ENCODE measurements at places on chromosomes 1 and 21. TPM values are rescaled to one million over a fixed set of nuclear protein-coding genes. Genes with fewer than 3 reads are reported as not detected.

DNA sequence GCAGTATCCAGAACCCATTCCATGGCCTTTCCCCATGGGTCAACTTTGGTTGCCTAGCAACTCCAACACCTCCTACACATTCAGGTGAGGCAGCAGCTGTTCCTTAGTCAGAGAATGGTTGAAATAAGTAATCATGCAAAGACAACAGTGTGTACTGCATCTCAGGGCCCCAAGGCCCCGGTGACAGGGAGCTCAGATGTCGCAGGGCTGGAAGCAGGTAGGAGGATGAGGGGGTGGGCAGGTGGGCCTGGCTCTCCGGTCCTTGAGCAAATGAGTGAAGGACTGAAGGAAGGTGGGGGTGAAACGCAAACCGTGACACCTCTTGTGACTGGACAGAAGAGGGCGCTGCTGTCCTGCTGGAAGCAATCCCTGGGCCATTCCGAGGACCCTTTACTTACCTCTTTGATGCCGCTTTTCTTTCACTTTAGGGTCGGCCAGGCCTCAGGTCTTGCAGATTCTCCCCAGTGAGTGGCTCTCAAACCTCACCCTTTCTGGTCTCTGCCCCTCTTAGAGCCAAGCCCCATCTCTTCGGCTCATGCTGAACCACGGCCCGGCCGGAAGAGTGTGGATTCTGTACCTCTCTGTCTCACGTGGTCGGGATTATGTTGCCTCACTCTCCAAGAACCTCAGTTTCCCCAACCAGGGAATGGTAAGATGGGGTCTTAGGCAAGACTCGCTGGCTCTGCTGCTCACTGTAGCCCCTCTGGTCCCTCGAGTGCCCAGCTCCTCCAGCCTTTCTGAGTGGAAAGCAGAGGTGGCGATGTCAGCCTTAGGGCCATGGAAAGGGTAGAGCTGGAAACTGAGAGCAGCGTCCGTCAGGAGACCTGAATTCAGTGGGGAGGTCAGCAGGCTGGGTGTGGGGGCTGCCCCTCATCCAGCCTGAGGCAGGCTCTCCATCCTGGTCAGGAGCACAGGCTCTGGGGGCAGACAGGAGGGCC lies 5.6 kb upstream of the KCNA10 start:
- peak; percentile 24 for DNase-seq

- DNase-seq = no peak
These were observed 45.5 kb downstream of the TP73 start for GRCh38 chr1:3697810-3698209.

GRCh38 chr1:159214149-159214760 lies 9.6 kb downstream of the ACKR1 start:
- peak; percentile 31 for DNase-seq

DNA sequence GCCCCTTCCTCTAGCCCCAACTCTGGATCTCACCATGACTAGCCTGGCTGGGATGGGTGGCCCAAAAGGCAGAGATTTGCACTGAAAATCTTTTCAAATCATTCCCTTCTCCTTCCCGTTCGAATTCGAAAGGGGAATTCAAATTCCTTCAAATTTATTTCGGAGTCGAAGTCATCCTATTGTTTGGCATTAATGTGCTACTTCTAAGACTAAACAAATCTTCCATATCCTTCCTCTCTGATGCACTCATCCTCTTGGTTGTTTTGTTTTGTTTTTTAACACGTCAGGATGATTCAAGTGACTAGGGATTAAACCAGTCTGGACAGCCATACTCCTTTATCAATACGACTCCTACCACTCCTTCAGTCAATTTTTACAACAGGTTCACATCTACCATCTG lies 95.5 kb upstream of the SGIP1 start:
- no peak for DNase-seq

DNA sequence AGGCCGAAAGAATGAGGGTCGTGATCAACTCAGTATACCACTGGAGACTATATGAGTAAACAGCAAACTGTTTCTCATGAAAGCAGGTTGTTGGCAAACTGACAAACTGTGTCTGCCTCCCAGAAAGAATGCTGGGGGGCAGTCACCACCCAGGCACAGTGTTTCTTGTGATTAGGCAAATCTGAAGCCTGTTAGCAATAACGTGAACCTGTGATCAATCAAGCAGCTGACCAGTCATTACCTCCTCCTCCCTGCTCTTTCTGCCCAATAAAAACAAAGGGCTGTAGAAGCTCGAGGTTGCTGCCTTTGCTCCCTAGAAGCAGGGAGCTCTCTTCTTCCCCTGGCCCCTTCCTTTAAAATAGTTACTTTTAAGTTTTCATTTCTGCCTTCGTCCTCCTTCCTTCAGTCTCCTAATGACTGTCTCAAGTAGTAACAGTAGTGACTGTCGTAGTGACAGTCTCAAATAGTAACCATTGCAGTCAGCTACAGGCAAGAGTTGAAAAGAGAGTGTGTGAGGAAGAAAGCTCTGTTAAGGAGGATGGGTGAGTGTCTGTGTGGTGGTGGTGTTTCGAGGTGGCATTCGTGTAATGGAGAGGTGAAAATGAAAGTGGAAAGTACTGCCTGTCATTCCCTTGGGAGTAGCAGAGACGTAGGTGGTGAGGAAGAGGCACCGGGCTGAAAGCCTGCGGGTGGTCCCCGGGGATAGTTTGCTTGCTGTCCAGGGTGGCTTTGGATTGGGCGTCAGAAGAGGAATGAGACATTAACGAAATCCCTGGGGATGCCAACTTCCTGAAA lies 14.5 kb downstream of the HHAT start:
- DNase-seq = no peak

The GJC2 gene
- 0.70 TPM for polyA plus RNA-seq

The COA7 gene
- 14.9 TPM for polyA plus RNA-seq

The MYCL gene
- polyA plus RNA-seq = 2.9 TPM

DNA sequence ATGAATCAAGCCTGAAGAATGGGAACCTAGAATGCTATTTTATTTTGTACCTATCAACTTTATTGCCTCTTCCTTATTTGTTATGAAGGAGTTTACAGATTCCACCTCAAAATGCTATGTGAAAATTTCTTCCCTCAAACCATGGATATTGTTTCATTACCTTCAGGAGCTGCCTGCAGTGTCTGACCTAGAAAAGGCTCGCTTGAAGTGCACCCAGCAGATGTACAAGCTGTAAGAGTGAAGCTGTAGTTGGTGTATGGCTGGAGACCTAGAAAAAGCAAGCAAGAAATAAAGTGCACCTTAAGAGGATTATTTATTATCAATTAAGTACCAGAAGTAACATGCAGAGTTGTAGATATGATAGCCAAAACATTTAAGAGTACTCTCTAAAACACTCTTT lies 199.4 kb downstream of the KCTD3 start:
- no peak for DNase-seq

DNA sequence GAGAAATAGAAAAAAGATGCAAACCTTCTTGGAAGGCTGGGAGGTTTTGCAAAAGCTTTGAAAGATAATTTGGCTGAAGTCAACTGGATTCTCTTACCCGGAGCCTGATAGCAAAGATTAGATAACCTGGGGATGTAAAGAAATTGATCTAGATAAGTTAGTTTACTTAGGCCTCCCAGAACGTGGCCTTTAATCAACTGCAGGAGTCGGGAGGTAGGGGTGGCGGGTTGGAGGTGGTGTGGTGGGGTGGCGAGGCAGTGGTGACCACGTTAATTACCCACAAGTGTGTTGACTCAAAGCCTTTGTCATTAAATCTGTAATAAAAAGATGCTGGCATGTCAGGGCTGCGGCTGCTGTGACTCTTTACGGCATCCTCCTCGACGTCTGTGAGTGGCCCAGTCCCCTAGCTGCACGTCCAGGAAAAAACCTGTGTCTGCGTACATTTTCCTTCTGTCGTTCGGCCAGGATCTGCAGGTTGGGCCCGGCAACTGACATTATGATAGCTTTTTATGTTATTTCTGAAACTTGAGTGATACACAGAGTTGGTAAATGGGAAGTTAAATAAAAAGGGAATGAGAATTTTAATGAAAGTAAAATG lies 51.1 kb upstream of the B3GALT2 start:
- no peak for DNase-seq

The LMX1A gene
- 1.6 TPM for polyA plus RNA-seq

DNA sequence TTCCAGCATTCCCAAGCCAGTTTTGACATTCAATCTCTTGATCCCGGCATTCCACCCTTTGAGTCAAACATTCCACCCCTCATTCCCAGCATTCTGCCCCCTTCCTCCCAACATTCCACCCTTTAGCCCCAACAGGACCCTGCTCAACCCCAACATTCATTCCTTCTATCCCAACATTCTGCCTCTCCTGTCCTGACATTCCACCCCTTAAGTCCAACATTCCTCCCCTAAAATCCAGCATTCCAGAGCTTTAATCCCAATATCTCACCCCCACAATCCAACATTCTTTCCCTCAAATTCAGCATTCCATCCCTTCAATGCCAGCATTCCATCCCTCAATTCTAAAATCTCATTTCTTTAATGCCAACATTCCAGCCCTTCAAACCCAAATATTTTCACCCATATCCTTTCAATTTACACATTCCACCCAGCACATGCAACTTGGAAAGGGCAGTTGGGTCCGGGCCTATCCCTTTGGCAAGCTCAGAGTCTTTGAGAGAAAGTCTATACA lies 22.9 kb downstream of the DDX20 start:
- no peak for DNase-seq

DNA sequence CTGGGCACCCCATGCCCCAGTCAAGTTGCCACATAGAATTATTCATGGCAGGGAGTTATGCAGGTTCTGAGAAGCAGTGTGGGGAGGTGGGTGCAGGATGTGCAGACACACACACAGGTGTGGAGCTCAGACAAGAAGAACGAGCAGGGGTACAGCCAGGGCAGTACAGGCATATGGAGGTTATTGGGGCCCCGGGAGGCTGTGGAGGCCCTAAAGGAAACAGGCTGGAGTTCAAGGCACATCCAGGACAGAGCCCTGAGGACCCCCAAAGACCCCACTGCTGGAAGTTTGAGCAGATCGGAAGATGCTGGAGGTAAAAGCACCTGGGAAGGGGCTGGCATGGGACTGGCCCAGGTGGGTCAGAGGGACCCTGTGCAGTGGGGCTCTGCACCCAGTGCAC lies 171.3 kb downstream of the PSMG1 start:
- DNase-seq = no peak

GRCh38 chr1:231122143-231122542 lies 39.7 kb upstream of the TRIM67 start:
- DNase-seq = no peak

The FCAMR gene
- not detected for polyA plus RNA-seq

- DNase-seq = no peak
These were observed 96.3 kb upstream of the RALGPS2 start for GRCh38 chr1:178628637-178629251.

The FNDC10 gene
- 2.1 TPM for polyA plus RNA-seq

The TSTD1 gene
- 18.6 TPM for polyA plus RNA-seq

GRCh38 chr1:42941640-42942330 lies 16.9 kb downstream of the SLC2A1 start:
- DNase-seq = no peak

DNA sequence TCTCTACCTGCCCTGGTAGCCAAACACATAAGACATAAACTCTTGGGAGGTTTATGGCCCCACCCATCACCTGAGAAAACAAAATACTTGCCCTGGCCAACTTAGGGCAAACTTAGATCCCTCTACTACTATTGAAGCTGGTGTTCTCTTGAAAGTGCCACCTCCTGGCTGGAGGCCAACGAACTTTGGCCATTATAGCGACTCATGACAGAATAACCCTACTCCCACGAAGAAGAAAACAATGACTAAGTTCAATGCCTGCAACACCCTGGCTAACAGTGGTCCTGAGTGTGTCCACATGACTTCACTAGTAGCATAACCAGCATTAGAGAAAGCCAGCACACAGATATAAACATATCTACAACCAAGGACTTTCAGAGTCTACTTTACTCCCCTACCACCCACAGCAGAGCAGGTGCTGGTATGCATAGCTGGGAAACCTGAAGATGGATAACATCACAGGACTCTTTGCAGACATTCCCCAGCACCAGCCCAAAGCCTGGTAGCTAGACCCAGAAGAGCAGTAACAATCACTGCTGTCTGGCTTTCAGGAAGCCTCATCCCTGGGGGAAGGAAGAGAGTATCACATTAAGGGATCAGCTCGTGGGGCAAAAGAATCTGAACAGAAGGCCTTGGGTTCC lies 81.0 kb downstream of the SLC30A10 start:
- DNase-seq = no peak

The TAL1 gene
- 4.8 TPM for polyA plus RNA-seq

DNA sequence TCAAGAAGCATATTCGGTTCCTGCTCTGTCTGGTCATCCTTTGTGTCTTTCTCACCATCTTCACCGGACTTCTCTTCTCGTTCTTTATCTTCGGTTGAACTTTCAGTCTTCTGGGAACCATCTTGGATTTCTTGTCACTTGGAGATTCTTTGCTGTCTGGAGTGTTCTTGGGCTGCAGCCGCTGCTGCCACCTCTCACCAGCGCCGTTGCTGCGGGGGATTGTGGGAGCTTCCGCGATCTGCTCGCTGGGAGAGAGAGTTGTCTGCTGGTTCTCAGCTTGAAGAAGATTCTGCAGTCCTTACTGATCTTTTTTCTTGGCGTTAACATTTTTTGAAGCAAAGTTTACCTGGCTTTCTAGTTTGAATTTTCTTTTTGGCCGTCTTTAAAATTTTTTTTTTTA lies 1165.2 kb upstream of the PRMT6 start:
- no peak for DNase-seq

- DNase-seq = no peak
These were observed 17.4 kb downstream of the ZNF326 start for GRCh38 chr1:90012300-90012699.

DNA sequence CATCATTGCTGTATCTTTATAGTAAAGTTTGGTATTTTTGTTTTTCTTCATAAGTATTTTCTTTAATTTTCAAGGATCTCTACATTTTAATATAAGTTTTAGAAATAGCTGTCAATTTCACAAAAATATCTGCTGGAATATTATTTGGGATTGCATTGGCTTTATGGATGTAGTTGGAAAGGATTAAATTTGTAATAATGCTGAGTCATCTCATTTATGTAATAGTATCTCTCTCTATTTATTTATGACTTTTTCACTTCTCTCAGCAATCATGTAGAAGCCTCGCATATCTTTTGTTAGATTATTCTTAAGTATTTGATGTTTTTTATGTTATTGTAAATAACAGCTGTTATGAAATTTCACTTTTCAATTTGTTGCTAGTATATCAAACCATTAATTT lies 223.1 kb upstream of the POGK start:
- DNase-seq = no peak

DNA sequence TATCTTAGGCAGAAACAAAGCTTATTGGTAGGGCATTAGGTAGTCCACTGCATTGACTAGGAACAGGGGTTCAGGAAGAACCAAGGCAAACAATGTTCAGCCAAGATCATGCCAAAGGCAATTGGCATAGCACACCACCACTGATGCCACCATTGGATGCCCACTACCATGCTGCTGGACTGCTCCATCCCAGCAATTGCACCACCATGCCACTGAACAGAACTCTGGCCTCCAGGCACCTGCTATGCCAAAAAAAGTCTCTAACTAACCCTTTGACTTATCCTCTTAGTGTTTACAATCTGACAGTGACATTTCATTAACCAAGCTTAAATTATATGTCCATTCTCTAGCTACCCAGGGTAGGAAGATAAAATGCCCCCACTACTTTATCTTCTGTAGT lies 509.6 kb upstream of the CAMK1G start:
- no peak for DNase-seq

The CFAP74 gene
- polyA plus RNA-seq = not detected

The DBT gene
- 12.6 TPM for polyA plus RNA-seq

Measured in muscle of arm (tissue), 14 donors.